CD4-positive, alpha-beta T cell (primary cell): ENCODE measurements at places on chromosomes 2 and 18. TPM values are rescaled to one million over a fixed set of nuclear protein-coding genes. Genes with fewer than 3 reads are reported as not detected.

CRYGD gene
- total RNA-seq = not detected

GAREM2 gene
- total RNA-seq = 7.3 TPM

SIGLEC15 gene
- total RNA-seq = not detected

ALPP gene
- total RNA-seq = not detected
